ENCODE measurements at places on chromosomes 5 and 9. TPM values are rescaled to one million over a fixed set of nuclear protein-coding genes. Genes with fewer than 3 reads are reported as not detected.

DNA sequence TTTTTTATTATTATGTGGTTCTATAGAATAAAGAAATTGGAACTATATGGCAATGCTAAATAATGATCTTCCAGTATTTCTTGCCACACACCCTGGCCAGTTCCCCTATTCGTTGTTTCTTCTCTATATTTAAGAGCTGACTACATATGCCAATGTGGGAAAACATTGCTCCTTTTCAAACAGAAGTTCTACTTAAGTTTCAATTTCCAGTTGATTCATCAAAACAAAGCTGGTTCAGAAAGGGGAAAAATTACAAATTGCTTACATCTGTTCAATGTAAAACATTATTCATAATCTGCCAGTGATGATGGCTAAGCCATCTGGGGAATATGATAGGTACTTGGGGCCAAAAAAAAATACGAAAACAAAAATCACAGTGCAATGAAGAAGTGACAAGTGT lies 76.9 kb downstream of the ST8SIA4 start:
- H3K27me3 ChIP-seq: no peaks in the 10 kb centered on the region
- H3K36me3 ChIP-seq: no peaks in the 10 kb centered on the region
- H3K4me3 ChIP-seq: no peak overlapping the region
- peaks cover 9% of the 10 kb centered on the region for H3K4me1 ChIP-seq
- DNase-seq: no peak

- H3K36me3 ChIP-seq: no peaks in the 10 kb centered on the region
- DNase-seq: no peak
- H3K27ac ChIP-seq: no peak overlapping the region
- H3K27me3 ChIP-seq: no peaks in the 10 kb centered on the region
- H3K4me3 ChIP-seq: no peak overlapping the region
These were observed 118.6 kb downstream of the ARRDC3 start for GRCh38 chr5:91264311-91265051.

DNA sequence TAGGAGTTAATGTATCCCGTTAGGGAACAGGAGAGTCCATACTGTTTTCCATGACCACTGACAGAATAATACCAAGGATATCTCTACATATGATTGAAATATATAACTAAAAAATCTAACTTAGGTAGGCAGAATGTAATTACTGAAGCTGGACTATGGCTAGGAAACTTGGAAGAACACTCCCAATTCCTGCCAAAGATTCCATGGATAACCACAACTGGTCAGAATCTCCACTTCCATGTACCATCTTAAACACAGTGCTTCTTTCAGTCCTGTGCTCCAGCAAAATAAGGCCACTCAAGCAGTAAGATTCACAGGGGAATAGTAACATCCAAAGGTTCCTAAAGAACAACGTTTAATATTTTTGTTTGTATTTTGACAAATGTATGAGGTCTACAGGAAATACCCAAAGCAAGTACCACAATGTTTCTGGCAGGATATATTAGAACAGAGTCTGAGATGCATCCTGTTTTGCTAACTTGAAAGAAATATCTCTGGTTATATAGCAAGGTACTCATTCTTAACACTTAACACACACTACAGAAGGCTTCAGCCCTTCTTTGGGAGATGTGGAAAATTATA lies 295.0 kb downstream of the ADAMTS6 start:
- H3K27ac ChIP-seq: no peak overlapping the region
- no peaks in the 10 kb centered on the region for H3K27me3 ChIP-seq
- no peak overlapping the region for H3K4me3 ChIP-seq
- no peaks in the 10 kb centered on the region for H3K36me3 ChIP-seq
- no peak for DNase-seq
- H3K4me1 ChIP-seq: no peaks in the 10 kb centered on the region

DNA sequence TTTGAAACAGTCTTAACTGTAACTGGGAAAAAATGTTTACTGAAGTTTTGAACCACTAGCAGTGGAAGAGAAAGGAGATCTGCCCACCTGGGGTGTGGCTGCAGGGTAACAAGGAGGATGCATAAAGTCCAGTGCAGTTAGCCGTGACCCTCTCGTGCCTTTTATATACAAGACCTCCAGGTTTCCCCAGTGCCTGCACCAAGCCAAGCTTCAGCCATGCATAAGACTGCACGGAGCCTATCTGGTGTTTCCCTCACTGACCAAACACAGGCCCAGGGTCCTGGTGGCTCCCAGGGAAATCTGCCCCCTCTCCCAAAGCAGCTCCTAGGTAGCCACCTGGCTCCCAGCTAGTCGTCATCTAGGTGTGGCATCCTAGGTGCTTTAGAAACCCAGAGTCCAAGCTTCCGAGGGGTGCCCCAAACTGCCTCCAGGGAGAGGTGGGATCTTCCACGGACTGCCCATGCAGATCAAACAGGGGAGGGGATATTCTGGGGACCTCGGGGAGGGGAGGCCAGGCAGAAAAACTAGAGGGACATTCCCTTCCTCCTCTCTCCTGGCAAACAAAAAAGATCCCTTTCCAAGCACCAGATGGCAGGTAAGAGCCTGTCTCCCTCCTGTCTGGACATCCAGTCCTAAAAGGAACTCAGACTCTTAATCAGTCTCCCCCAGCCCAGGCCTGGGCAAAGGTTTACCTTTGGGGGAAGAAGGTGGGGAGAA lies 2.7 kb downstream of the SHB start:
- H3K36me3 ChIP-seq: no peaks in the 10 kb centered on the region
- no peaks in the 10 kb centered on the region for H3K27me3 ChIP-seq
- peak overlapping the region; percentile 93 for H3K4me3 ChIP-seq
- peak overlapping the region; percentile 96 for H3K27ac ChIP-seq
- peaks cover 53% of the 10 kb centered on the region for H3K4me1 ChIP-seq
- no peak for DNase-seq

DNA sequence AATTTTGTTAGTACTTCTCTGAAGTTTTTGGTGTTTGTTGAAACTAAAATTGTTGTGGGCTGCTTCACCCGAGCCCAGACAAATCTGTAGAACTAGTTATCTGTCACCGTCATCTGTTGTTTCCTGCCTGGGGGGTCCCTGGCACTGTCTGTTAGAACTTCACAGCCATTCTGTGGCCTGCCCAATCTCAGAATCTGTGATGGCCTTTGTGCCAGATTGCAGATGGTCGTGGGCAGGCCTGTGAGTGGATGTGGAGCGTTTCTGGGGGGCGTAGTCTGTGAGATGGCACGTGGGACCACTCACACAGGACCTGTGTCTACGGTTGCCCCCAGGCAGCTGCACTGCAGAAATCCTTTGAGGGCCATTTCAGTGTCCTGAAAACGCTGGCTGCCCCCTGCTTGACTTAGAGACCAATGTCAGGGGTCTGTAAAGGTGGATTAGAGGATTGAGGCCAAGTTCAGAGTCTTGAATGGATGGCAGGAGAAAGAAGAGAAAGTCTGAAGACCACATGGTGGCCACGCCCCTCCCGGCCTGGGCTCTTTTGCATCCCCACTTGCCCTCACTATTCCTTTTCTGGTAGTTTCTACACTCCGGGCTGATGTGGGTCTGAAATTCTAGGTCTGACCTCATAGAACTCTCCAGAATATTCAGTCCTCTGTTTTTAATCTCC lies 38.3 kb downstream of the TRIO start:
- no peaks in the 10 kb centered on the region for H3K27me3 ChIP-seq
- no peak overlapping the region for H3K27ac ChIP-seq
- no peak for DNase-seq
- peaks cover 60% of the 10 kb centered on the region for H3K4me1 ChIP-seq
- no peaks in the 10 kb centered on the region for H3K36me3 ChIP-seq

DNA sequence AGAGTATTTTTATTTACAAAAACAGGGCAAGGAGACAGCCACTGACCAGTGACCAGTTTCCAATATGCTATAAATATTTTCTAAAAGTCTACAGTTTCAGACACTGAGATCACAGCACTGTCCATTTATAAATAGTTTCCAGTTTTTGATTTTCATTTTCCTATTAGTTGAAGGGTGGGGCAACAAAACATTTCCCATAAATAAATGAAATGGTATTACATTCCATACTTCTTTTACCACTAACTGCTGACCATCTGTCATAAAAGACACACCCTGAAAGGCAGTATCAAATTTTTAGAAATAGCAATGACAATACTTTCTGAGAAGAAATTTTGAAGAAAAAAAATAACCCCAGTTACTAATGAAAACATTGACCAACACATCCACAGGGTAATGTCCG lies 126.7 kb downstream of the ARSB start:
- H3K27ac ChIP-seq: no peak overlapping the region
- no peak overlapping the region for H3K4me3 ChIP-seq

- no peaks in the 10 kb centered on the region for H3K4me1 ChIP-seq
- no peak overlapping the region for H3K4me3 ChIP-seq
- no peaks in the 10 kb centered on the region for H3K36me3 ChIP-seq
- no peak for DNase-seq
- no peak overlapping the region for H3K27ac ChIP-seq
These were observed 149.7 kb upstream of the RASGRF2 start for GRCh38 chr5:80810425-80810824.

- H3K27me3 ChIP-seq: no peaks in the 10 kb centered on the region
- H3K4me3 ChIP-seq: no peak overlapping the region
- no peaks in the 10 kb centered on the region for H3K4me1 ChIP-seq
These were observed 166.4 kb downstream of the SLF1 start for GRCh38 chr5:94784536-94785505.

GRCh38 chr9:127021664-127022363 lies 100.6 kb downstream of the ANGPTL2 start:
- peak; percentile 94 for DNase-seq
- H3K27ac ChIP-seq: peak overlapping the region; percentile 85
- H3K4me1 ChIP-seq: peaks cover 32% of the 10 kb centered on the region
- H3K36me3 ChIP-seq: no peaks in the 10 kb centered on the region
- H3K4me3 ChIP-seq: no peak overlapping the region

GRCh38 chr5:91357806-91358205 lies 25.3 kb downstream of the ARRDC3 start:
- no peaks in the 10 kb centered on the region for H3K4me1 ChIP-seq
- H3K27ac ChIP-seq: no peak overlapping the region
- no peak overlapping the region for H3K4me3 ChIP-seq
- H3K27me3 ChIP-seq: no peaks in the 10 kb centered on the region
- no peak for DNase-seq

DNA sequence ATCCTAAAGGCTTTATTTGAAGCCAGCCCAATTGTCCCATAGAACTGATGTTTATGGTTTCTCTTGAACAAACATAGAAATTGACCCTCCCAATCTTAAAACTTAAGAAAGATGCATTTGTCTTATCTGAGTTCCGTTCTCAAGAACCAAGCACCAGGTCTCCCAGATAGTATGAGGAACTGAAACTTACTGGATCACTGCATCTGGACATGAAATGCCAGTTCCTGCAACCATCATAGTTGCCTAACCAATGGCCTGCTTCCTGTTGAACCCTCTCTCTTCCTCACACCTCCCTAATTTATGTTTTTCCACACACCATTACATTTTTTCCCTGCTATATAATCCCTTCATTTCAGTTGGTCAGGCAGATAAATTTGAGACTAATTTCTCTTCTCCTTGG lies 478.9 kb downstream of the HTR1A start:
- H3K4me3 ChIP-seq: no peak overlapping the region
- H3K27ac ChIP-seq: no peak overlapping the region

DNA sequence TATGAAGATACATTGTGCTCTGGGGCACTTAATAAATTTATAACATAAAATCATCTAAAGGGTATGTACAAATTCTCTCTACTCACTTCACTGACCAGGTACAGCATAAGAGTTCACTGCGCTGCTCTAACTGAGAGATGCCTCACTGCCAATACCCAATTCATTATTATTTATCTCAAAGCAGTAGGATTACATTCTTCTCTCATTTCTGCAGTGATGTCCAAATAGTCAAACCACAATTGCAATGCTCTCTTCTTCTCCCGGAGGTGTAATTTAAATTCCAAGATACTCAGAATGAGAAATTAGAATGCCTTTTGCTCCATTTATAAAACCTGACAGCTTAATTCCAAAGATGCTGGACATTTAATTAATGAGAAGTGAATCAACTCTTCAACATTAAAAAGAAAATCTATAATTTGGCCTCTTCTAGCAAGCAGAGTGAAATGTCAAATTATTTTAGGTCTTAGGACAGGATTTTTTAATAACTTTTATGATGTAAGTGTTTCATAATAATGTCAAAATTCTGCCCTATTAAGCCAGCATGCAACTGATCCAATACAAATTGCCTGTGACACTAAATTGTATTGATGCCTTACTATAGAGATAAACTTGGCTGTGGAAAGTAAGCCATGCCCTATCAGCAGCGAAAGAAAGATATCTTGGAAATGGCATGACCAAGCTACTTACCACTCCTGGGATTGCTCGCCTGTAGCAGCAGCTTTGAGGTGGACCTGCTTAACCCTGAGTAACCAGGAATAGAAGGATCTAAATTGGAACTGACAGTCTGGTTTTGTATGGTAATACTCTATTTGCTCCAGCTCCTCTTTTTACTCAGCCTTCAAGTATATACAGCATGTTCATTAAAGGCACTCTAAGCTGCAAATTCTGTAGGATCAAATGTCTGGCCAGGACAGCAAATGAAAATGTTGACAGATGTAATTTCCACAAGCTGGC lies 374.2 kb upstream of the TYRP1 start:
- no peaks in the 10 kb centered on the region for H3K4me1 ChIP-seq
- H3K27me3 ChIP-seq: no peaks in the 10 kb centered on the region
- H3K27ac ChIP-seq: no peak overlapping the region

DNA sequence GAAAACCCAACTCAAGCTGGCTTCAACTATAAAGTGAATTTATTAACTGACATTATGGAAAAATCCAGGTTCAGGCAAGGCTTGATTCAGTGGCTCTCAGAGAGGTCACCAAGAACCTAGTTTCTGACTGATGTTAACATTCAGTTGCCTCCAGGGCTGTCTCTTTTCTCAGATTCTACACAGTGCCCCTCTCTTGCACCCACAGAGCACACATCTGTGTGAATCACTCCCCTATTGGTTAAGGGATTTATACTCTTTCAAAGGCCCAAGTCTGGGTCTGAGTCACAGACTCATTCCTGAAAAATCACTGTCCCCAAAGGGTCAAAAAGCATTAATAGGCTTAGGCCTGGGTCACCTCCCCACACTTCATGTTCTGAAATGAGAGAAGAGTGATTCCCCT lies 6.2 kb upstream of the HAVCR2 start:
- no peaks in the 10 kb centered on the region for H3K36me3 ChIP-seq
- DNase-seq: no peak
- peak overlapping the region; percentile 45 for H3K27ac ChIP-seq
- no peak overlapping the region for H3K4me3 ChIP-seq

GRCh38 chr5:7837403-7837802 lies 13.5 kb downstream of the CFAP90 start:
- no peak overlapping the region for H3K4me3 ChIP-seq
- H3K27me3 ChIP-seq: no peaks in the 10 kb centered on the region
- H3K4me1 ChIP-seq: no peaks in the 10 kb centered on the region
- DNase-seq: no peak
- H3K27ac ChIP-seq: no peak overlapping the region

GRCh38 chr9:128788445-128788844 lies 1.4 kb downstream of the TBC1D13 start:
- H3K27me3 ChIP-seq: no peaks in the 10 kb centered on the region
- DNase-seq: no peak
- no peak overlapping the region for H3K27ac ChIP-seq
- H3K4me3 ChIP-seq: peak overlapping the region; percentile 77

CTXN3 gene
- total RNA-seq: not detected

PCDHGB4 gene
- 11.8 TPM for total RNA-seq

TMEM171 gene
- total RNA-seq: not detected

FER gene
- 21.4 TPM for total RNA-seq

PKD2L2 gene
- total RNA-seq: 0.40 TPM

ANKRA2 gene
- 11.3 TPM for total RNA-seq

CARTPT gene
- total RNA-seq: not detected

TPD52L3 gene
- not detected for total RNA-seq

CCL28 gene
- 0.53 TPM for total RNA-seq

GABRA1 gene
- total RNA-seq: not detected

IL17B gene
- 0.42 TPM for total RNA-seq

ARHGEF39 gene
- 0.25 TPM for total RNA-seq

All from heart left ventricle (tissue), 16 donors.